ENCODE measurements at places on chromosomes 2 and 18.

DNA sequence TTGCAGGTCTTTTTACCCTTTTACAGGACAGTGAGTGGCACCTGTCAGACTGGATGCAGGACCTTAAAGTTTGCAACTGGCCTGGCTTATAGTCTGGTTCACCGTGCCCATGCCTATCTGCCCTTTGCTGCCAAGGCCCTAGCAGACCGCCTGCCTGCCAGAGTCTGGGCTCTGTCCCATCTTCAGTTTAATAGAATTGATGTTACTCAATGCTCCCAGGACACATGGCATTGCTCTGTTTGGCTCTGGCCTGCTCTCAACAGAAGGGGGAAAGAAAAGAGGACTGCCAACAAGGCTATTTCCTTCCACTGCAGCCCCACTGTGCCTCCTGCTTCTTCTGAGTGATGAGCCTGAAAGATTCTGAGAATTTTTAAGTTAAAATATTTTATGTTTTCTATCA is 25.6 kb upstream of the TMEM178A start:
- DNase-seq: no peak

DNA sequence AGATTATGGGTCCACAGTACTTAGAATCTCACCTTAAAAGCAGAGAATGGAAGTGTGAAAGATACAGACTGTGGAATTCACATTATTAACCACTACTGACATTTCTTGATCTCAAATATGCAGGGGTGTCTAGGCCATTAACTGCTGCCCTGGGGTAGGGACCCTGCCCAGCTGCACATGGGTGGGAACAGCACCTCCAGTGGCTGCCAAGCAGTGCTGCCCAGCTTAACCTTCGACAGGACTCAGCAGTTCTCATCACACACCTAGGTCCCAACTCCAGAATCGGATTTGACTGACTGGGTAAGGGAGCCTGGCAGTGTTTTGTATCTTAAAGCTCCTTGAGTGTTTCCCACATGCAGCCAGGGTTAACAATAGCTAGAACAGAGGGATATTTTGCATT is 14.9 kb downstream of the ERFE start:
- DNase-seq: no peak

DNA sequence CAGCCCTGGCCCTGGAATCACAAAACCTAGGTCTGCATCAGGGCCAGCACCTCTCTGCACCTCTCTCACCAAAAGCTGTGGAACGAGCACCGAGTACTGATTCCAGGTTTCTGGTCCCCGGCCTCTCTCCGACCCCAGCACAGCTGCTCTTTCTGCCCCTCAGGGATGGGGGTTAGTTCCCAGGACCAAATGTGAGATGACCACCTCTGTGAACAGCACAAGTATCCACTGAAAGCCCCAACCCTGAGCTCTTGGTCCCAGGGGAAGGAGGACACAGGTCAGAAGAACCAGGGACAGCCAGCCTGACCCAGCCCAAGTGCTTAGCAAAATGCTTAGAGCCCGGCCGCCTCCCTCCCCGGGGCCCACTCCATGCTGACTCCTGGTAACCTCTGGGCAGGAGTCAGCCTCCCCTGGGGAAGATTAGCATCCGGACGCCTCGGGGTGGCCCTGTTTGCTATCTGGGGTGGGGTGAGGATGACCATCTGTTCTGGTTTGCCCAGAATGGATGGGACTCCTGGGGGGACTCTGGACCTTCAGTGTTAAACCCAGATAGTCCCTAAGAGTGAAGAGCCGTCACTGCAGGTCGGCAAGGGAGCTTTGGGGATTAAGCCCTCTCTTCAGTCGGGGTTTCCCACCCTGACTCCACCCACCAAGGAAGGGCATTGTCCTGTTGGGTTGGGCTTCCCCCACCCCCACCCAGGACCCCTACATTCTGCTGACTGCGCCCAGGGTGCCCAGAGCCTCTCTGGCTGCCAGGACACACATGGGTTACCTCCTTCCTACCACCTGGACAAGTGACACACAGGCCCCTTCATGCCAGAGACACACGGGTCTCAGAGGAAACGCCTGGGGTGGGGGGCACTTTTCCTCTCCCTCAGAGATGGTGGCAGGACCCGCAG is 9.4 kb upstream of the GPR55 start:
- no peak for DNase-seq

DNA sequence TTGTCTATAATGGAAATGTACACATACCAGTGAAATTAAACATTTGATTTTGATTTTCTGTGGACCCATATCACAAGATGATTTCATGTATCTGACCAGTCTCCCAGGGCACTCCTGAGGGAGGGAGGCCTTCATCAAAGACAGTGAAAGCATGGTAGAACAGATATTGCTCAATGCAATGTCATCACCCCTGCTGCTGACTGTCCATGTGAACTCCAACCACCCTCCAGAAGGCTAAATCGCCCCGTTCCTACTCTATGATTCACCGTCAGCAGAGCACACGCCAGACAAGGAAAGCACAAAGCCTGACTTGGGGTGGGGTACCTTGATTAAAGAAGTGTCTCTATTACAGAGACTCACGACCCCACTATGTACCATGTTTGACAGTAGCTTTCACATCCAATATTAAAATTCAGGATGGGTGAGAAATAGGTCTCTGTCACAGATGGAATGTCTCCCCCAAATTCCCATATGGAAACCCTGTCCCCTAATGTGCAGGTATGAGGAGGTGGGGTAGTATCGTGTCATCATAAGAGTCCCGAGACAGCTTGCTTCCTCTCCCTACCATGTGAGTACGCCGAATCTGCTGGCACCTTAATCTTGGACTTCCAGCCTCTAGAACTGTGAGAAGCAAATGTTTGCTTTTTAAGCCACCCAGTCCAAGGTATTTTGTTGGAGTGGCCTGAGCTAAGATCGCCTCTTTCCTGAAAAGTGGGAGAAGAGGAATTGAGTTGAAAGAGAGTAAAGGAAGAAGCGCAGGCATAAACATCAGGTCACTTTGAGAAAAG is 42.4 kb downstream of the CYB5A start:
- DNase-seq: no peak

DNA sequence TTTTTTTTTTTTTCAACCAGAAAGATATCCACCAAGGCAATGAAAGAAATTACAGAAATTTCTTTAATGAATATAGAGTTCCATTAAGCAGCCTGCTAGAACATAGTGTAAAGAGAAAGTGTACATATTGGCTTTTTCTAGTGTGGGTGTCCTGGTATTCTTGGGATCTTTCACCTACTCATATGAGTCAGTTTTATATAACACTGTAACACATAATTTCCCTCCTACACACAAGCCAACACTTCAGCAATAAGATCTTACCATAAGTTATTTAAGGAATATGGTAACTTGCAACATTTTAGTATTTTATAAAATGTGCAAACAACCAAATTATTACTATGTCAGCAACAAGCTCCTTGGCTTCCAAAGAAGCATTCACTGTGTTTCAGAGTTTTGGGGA is 59.9 kb downstream of the ZRANB3 start:
- DNase-seq: no peak

DNA sequence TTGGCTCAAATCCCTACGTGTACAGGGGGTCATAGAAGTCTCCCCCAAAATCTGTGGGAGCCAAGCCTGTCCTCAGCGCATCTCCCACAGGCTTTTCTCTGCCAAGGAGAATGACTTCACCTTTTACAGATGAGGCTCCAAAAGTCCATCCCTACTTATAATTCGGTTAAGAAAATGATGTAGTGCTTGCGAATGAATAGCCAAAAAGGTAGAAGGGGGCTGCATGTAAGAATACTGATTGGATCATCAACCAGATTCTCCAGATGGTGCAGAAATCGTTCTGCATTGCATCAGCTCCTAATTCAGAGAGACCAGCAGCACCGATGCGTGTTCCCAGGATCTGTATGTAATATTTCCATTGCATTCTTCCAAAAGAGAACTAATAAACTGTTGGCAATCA is 91.9 kb downstream of the EPHA4 start:
- DNase-seq: no peak

DNA sequence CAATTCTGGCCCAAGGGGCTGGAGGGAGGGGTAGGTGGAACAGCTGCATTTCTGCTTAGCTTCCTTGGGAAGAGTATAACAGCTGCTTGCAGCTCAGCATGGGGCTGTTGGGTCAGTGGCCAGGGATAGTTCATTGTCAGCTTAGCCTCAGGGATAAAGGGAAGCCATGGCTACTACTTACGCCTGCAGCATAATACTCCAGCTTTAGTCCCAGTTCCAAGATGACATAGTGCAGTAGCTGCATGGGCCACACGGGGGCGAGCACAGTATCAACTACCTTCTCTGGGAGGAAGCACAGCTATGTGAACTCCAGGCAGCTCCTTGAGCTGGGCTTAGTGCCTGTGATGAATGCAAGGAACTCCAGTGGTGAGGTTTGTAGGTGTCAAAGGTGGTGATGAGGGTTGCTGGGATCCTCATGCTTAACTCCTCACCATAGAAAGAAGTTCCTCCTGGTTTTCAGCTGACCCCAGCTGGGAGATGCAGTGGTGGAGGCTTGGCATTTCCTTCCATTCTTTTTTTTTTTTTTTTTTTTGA is 35.4 kb upstream of the RHOB start:
- DNase-seq: peak; percentile 85

GRCh38 chr18:617970-618504 is 21.2 kb downstream of the CLUL1 start:
- DNase-seq: no peak

- no peak for DNase-seq
These were observed 161.2 kb downstream of the PLEKHA3 start for GRCh38 chr2:178641498-178641897.

DNA sequence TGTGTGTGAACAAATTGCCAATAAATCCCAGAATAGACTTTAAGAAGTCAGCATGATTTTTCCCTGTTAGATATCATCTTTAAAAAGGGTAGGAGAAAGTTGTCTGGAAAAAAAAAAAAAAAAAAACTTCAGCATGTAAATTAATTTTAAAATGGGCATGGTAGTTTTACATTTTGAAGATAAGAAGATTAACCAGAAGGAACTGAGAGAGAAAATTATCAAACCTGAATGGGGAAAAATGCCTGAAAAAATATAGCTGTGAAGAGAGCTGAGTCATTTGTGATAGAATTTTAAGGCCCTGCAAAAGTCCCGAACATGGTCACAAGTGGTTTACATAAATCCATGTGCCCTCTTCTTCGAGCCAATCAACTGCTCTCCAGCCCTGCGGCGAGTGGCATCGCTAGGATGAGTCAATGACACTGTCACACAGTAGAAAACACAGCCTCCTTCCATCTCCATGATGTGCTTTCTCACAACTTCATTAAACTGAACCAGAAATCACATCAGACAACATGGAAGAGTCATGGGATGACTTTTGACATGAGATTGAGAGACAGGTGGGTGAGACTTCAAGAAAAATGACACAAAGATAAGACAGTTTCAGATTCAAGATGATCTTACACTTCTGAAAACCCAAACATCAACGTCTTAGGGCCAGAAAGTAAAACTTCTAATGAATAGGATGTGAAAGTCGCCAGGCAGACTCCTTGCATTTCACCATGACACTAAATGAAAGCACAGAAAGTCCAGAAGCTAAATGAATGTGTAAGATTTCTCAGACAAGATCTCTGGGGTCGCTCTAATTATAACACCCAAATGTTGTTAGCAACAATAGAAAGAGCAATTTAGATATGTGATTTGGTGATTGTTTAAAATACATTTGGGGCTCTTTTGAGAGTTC is 273.0 kb upstream of the ID2 start:
- peak; percentile 85 for DNase-seq

DNA sequence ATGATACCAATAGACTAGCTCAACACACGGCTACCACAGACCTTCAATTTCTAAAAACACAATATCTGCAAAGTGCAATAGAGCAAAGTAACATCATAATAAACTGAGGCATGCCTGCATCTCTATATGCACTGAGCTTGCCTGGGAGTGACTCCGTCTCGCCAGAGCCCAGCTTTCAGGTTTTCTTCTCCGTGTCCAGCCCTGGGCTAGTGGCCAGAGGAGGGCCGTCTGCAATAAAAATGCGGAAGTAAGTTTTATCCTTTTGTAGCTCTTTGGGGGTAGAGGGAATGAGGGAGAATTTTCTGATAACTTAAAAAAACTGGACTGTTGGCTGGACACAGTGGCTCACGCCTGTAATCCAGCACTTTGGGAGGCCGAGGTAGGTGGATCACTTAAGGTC is 41.0 kb upstream of the GPR17 start:
- DNase-seq: no peak

GRCh38 chr2:235227590-235227989 is 266.3 kb upstream of the AGAP1 start:
- no peak for DNase-seq

DNA sequence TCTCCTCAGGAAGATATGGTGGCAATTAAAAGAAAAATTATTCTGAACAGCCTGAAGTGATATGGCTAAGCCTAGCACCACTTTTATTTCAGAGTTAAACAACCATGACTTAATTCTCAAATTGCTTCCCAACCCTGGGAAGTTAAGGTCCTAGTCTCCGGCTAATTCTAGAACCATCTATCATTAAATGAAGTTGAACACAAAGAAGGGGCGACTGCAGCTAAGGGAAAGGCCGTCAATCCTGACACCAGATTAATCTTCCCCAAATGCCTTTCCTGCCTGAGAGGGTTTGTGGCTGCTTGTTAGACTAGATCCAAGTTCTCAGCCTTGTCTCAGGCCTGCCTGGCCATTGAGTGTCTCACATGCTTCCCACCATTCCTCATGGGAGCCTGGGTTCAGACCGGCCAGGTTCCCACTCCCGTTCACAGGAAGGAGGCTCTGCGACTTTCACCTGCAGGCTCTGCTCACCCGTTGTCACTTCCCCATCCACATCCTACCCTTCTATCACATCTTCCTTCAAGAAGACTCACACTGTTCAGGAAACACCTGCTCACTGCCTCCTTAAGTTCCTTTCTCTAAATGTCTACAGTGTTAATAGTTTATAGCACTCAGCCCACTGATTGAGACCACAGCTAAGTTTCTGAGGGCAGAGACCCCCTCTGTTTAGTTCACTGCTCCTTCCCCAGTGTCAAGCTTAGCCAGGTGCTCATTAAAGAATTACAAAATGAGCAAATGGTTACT is 282.9 kb upstream of the REV1 start:
- DNase-seq: no peak

DNA sequence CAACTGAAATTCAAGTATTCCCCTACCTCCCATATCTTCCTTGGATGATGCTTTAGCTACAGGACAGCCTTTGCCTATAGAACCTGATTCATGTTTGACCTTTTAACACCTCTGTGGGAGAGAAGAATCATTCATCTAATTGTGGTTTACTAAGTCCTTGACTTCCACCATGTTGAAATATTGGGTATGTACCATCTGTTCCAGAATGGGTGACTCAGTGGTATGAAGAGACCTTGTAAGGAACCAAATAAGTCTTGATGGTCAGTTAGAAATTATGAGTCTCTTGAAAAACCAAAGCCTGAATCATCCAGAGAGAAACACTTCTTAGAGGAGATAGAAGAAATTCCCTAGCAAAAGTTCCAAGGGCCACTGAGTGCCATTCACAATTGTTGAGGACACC is 27.5 kb downstream of the STAMBP start:
- no peak for DNase-seq

DNA sequence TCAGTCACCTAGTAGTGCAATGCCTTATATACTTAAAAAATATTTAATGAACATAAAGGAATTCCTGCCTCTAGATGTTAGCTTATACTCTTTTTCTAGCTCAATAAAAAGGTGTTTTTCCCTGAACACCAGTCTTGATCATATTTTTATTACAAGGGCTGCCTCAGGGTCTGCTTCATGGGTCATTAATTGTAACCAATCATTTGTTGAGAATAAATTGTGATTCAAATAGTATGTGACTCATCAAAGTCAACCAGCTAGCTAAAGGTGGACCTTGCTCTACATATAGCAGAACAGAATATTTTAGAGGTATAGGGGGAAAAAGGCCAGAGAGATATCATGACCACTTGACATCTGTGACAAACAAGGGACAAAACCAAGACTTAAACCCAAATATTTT is 114.0 kb downstream of the PIK3C3 start:
- DNase-seq: no peak
